ENCODE measurements at places on chromosomes 5 and 9.

GRCh38 chr5:8843771-8844170 lies 702.1 kb downstream of the SEMA5A start:
- DNase-seq: no peak

DNA sequence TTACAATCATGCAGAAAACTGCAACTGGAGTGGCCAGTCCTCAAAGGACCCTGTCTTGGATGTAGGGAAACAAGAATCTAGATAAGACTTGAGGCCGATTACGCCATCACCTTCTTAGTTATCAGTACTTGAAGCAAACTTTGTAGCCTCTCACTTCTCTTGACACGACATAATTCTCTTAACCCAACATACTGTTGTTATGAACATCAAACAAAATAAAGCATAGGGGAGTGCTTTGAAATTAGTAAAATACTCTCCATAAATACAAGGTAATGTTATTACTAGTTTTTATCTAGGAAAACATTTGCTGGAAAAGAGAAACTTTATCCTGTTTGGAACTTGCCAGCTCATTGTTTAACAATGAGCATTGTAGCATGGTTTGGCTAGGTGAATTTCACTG lies 574.9 kb upstream of the DMAC1 start:
- DNase-seq: no peak

GRCh38 chr5:100590867-100591266 lies 55.7 kb downstream of the FAM174A start:
- peak; percentile 1 for DNase-seq

- DNase-seq: no peak
Observed at GRCh38 chr9:99031319-99031718, 73.6 kb upstream of the TGFBR1 start.

DNA sequence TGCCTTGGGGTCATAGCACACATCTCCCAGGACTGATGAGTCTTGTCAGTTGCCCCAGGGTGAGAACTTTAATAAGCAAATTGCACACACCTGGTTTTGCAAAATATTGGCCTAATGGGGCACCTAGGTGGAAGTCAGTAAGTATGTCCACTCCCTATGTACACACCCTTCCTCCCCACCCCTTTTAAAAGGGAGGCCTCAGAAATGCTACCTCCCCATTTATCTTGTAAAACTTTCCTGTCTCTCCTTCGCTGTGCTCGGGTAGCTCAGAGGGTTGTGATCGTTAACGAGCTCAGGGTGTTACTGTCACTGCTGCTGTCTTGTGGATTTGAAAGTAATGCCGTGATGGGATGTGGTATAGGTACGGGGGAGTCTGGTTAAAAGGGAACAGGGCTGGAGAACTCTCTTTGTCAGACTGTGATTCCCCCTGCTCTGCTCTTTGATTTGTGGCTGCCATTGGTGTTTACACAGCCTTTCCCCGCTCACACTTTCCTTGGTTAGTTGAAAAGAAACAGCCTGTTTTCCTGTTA lies 26.2 kb downstream of the ZNF462 start:
- no peak for DNase-seq
